EH (cell line): ENCODE measurements at places on chromosomes 6 and 20.
A peak's percentile ranks its signal among the peaks of the same experiment; 100 is the strongest.

DNA sequence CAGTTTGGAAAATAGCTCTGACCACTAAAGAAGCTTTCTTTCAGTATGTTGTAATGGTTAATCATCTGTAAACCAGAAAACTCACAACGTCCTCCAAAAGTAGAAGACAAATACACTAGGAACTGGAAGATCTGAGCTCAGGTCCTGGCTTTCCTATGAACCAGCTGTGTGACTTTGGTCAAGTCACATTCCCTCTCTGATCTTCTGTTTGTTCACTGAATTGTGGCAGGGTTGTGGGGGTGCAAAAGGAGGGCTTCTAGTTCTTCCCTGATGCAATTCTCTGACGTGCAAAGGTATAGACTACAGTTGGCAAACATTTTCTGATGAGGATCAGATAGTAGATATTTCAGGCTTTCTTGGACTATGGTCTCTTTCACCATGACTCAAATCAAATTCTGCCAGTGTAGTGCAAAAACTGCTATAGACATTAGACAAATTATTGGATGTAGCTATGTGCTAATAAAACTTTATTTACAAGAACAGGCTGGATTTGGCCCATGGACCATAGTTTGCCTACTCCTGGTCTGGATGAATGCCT lies 44.9 kb downstream of the ATXN1 start:
- no peak for DNase-seq

GRCh38 chr20:20664795-20665589 lies 47.5 kb downstream of the RALGAPA2 start:
- peak; percentile 10 for DNase-seq

GRCh38 chr6:90787446-90787845 lies 200.6 kb upstream of the MAP3K7 start:
- DNase-seq = no peak

- DNase-seq = no peak
These were observed 79.0 kb downstream of the FIG4 start for GRCh38 chr6:109770047-109770446.

DNA sequence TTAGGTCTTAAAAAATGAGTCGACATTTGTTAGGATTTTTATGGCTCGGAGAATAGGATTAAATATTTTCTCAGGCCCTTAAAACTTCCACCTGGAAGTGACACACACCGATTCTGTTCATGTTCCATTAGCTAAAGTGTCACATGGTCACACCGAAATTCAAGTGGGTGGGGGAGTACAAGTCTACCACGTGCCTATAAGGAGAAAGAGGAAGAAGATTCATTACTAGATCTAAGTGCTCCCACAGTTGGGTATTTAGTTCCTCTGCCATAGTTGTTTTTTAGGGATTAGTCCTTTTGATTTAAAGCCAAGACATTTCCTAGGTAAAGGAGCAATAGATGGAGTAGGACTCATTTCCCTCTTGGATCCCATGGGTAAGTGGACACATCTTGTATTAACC lies 4.9 kb upstream of the TOX2 start:
- no peak for DNase-seq

DNA sequence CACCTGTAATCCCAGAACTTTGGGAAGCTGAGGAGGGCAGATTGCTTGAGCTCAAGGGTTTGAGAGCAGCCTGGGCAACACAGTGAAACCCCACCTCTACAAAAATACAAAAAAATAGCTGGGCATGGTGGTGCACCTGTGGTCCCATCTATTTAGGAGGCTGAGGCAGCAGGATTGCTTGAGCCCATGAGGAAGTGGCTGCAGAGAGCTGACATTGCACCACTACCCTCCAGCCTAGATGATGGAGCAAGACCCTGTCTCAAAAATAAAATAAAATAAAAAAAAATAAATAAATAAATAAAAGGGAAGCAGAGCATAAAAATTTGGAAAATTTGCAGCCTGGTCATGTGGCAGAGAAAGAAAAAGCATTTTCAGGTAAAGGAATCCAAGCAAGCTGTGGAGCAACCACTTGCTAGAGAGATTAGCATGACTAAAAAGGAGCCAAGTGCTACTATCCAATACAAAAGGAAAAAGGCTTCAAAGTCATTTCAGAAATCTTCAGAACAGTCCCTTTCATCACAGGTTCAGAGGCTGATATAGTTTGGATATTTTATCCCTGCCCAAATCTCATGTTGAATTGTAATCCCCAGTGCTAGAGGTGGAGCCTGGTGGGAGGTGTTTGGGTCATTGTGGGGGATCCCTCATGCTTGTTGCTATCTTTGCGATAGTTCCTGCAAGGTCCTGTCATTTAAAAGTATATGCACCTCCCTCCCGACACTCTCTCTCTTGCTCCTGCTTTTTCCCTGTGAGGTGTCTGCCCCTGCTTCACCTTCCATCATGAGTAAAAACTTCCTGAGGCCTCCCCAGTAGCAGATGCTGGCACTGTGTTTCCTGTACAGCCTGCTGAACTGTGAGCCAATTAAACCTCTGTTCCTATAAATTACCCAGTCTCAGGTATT lies 11.2 kb upstream of the TTK start:
- no peak for DNase-seq

DNA sequence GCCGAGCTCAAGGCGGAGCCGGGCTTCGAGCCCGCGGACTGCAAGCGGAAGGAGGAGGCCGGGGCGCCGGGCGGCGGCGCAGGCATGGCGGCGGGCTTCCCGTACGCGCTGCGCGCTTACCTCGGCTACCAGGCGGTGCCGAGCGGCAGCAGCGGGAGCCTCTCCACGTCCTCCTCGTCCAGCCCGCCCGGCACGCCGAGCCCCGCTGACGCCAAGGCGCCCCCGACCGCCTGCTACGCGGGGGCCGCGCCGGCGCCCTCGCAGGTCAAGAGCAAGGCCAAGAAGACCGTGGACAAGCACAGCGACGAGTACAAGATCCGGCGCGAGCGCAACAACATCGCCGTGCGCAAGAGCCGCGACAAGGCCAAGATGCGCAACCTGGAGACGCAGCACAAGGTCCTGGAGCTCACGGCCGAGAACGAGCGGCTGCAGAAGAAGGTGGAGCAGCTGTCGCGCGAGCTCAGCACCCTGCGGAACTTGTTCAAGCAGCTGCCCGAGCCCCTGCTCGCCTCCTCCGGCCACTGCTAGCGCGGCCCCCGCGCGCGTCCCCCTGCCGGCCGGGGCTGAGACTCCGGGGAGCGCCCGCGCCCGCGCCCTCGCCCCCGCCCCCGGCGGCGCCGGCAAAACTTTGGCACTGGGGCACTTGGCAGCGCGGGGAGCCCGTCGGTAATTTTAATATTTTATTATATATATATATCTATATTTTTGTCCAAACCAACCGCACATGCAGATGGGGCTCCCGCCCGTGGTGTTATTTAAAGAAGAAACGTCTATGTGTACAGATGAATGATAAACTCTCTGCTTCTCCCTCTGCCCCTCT lies 1.1 kb downstream of the CEBPB start:
- peak; percentile 48 for DNase-seq

DNA sequence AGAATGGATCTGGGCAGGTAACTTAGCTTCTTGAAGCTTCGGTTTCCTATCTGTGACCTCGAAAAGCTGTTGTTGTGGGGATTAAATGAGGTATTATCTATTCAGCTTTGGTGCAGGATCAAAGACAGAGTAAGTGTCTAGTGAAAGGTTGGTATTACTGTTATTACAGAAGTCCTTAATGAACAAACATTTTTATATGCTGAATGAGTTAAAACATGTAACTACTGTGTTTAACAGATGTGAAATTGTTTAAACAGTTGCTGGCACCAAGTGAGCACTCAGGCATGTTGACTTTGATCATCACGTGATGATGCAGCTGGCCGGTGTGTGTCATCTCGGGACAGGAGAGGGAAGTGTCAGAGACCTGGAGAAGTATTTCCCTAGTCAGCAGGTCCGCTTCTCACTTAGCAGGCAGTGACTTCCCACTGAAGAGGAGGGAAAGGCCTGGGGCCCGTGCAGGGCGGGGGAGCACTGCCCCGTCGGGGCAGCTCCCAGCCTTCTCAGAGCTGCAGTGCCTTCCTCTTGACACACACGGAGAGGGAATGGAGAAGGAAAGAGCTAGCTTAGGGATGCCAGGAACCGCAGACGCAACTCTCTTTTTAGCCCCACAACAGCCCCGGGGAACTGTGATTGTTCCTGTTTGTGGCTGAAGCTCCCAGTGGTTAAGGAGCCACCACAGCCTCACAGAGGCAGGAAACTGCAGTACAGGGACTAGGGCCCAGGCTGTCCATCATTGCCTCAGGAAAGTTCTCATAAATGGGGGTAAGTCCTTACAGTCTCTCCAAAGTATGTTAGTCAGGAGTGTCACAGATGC lies 18.0 kb downstream of the TUBB2A start:
- peak; percentile 86 for DNase-seq
